PC-9 (cell line): ENCODE measurements at places on chromosomes 4 and X.
A peak's percentile ranks its signal among the peaks of the same experiment; 100 is the strongest.

- no peak for DNase-seq
These were observed 14.9 kb downstream of the ABCG2 start for GRCh38 chr4:88143504-88143903.

DNA sequence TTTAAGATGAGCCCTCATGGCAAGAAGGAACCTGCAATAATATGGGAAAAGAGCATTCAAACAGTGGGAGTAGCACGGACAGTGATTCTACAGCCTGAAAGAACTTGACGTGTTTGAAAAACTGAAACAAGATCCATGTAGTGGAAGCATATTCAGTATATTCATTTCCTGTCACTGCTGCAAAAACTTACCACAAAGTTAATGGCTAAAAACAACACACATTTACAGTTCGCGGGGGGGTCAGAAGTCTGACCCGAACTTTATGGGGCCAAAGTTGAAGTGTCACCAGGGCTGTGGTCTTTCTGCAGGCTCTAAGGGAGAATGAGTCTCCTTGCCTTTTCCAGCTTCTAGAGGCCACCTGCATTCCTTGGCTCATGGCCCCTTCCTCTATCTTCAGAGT, 52.6 kb upstream of the ARX start:
- DNase-seq = no peak

GRCh38 chr4:163191999-163192398, 25.3 kb upstream of the NAF1 start:
- no peak for DNase-seq

GRCh38 chr4:185504098-185505047, 30.9 kb downstream of the PDLIM3 start:
- no peak for DNase-seq

GRCh38 chr4:139367421-139368090, 65.3 kb upstream of the NDUFC1 start:
- no peak for DNase-seq

DNA sequence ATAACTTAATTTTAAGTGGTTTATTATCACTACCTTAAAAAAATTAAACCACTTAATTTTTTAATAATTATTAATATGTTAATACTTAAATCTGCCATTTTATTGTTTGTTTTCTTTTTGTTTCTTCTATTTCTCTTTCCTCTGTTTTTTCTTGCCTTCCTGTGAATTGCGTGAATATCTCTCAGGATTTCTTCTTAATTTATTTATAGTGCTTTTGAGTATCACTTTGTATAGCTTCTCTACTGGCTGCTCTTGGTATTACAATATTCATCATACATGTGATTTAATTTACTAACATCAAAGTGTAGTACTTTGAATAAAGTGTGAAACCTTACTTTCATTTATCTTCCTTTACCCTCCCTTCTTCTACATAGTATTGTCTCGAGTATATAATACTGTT, 349.5 kb upstream of the CPXCR1 start:
- no peak for DNase-seq

- DNase-seq = no peak
These were observed 1054.7 kb downstream of the PDHA2 start for GRCh38 chr4:96894621-96895020.

DNA sequence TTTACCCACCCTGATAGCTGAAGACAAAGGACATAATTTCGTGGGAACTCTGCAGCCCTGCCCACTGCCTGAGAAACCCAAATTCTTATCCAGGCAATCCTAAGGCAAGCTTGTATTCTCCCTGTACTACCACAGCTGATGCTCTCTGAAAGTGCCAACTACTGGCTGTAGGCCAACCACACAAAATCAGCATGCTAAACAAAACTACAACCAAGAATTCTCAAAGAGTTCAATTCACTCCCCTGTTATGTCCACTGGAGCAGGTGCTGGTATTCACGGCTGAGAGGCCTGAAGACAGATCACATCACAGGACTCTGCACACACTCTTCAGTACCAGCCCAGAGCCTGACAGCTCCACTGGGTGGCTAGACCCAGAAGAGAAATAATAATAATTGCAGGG, 375.9 kb upstream of the NDST4 start:
- no peak for DNase-seq

DNA sequence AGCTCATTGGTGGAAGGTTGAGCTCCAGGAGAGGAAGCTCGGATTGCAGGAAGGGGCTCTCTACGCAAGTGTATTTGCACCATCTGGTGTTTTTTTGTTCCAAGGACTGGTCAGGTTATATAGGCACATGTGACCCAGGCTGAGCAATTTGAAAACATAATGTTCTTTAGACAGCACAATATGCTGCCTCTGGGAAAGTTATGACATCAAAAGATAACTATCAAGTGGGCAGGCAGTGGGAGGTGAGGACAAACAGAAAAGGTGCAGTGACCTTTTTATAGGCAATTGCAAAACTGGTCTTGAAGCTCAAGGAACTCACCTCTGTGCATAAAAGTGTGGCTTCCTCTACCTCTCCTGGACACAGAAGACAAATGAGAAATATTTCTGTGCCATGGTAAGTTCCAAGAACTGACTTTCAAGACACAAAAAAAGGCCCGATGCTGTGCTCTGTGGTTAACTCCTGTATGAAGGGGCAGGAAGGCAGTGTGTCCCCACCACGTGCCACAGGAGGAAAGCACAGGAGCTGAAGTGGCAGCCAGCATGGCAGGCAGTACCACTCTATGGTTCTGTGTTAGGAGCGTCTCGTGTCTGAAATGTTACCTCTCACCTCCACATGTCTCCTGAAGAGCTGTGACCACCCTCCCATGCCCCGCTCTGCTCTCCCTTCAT, 128.6 kb downstream of the SHROOM3 start:
- peak; percentile 25 for DNase-seq

DNA sequence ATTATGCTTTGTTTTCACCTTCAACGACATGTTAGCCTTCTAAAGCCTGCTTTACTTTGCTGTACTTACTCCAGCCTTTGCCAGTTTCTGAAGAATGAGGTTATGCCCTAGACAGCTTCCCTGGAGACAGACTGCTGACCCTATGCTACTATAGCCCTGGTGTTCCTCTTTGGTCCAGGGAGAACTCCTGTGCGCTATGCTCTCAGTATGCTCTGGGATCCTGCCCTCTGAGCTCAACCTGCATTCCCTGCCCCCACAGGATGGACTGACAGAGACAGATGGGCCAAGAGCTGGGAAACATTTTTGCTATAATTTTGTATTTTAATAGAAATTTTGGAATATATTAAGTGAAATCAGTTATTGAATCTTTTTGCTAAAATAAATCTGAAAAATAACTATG, 425.9 kb downstream of the TMA16 start:
- no peak for DNase-seq

DNA sequence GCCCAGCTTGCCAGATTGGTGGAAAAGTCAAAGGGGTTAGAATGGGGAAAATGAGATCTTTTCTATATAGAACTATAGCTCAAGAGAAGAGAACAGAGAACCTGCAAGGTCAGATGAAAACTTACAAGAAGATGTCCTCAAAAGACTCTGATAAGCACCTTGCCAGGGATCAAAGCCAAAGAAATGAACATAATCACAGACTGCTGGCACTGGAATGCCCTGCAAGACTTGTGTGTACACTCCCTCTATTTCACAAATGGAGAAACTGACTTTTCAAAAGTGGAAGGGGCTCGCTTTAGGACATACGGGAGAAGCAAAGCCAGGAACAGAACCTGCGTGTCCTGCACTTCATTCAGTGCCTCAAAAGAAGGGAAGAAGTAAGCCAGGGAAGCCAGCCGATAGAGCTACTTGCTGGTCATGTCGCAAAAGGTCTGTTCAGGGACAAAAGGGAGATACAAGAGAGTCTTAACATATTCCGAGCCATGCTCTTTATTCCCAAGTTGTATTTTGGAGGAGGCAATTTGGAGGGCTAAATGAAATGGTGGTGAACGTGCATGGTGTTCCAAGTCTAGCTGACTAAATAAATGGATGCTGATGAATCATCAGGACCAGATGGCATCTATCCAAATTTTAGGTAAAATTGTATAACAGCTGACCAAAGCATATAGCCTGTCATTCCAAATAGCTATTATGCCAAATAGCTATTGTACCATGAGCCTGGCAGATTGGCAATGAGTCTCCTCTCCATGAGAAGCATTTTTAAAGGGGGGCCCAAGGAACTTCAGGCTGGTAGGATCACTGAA, 175.6 kb upstream of the GPC4 start:
- no peak for DNase-seq

DNA sequence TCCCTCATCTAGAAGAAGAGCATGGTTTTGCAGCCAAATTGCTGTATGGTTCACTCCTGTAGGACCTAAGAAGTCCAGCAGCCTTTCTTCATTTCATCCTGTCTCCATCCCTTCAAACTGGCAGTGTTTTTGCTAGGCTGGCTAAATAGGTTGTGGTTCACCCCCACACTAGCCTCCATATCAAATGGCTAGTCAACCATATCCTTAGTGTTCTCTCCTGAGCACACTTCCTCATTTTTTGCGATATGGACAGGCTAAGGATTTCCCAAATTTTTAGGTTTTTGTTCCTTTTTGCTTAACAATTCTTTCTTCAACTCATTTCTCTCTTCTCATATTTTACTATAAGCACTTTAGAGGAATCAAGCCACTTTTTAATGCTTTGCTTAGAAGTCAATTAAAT, 98.8 kb upstream of the NOCT start:
- DNase-seq = no peak

- no peak for DNase-seq
These were observed 1.4 kb downstream of the SLC16A2 start for GRCh38 chrX:74422576-74423288.

DNA sequence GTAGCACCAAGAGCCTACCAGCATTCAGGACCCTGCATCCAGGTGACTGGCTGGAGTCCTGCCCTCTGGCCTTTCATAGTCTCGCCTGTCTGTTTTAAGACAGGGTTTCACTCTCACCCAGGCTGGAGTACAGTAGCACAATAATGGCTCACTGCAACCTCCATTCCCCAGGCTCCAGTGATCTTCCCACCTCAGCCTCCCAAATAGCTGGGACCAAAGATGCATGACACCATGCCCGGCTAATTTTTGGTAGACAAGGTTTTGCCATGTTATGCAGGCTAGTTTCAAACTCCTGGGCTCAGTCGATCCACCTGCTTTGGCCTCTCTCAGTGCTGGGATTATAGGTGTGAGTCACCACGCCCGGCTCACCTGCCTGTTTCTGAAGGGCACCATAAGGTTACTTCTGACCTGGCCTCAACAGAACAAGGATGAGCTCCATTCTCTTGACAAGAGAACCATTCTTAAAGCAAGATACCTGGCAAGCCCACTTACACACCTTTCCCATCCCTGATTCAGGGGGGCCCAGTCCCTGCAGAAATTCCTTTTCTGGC, 6.7 kb downstream of the RPS4X start:
- DNase-seq = no peak

DNA sequence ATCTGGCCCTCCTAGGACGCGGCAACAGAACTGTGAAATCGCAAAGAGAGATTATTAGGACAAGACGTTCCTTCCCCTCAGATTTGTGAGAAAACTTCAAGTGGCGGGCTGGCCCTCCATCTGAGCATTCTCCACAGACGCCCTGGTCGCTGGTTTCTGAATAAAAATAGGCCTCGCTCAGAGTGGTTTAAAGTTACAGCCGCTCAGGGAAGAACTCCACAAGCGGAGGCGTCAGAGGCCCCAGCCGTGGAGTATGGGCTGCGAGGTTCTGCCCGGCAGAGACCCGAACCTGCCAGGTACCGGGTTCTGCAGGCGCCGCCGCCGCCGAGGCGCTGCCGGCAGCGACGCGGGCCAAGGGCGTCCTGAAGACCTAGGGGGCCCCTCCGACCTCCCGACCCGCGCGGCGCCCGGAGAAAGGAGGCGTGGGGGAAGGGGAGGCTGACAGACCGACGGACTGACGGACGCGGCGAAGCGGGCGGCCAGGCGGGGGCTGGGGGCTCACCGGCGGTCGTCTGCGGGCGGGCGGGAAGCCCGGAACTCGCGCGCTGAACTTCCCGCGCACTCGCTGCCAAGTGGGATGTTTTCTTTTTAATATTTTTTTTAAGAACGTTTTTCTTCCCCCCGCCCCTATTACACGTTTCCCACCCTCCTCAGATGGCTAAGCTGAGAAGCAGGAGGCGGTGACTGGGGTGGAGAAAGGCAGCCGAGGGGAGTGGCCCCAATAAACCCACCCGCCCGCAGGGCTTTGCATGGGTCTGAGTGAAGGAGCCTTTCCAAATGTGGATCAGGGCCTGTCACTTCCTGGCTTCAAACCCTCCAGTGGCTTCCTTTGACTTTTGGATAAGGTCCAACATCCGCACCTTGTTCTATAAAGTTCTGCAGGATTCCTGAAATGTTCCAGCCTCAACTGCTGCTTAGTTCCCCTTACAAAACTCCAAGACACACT, at the start of gene PABPC4L:
TSS of gene PABPC4L (minus strand) at position 574 of the 946 bp plus-strand sequence. CDS start 770 bp downstream, outside the sequence.
- DNase-seq = peak; percentile 56

GRCh38 chr4:145289403-145290076, 109.2 kb upstream of the OTUD4 start:
- DNase-seq = no peak

DNA sequence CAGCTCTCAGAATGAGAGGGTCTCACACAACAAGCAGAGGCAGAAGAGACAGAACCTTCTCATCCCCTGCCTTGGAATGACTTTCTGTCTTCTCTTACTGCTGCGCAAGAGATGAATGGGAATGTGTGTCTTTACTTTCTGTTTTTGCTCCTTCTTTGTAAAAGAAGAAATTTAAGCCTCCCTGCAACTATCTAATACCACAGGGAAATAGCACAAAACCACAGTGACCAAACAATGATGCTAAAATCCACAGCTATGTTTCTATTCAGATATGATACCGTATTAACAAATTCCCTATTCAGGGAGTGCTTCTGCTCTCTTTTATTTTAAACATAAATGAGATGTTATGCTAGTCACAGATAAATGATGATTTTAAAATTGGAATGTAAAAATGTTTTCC, 173.8 kb upstream of the RAI2 start:
- DNase-seq = no peak

DNA sequence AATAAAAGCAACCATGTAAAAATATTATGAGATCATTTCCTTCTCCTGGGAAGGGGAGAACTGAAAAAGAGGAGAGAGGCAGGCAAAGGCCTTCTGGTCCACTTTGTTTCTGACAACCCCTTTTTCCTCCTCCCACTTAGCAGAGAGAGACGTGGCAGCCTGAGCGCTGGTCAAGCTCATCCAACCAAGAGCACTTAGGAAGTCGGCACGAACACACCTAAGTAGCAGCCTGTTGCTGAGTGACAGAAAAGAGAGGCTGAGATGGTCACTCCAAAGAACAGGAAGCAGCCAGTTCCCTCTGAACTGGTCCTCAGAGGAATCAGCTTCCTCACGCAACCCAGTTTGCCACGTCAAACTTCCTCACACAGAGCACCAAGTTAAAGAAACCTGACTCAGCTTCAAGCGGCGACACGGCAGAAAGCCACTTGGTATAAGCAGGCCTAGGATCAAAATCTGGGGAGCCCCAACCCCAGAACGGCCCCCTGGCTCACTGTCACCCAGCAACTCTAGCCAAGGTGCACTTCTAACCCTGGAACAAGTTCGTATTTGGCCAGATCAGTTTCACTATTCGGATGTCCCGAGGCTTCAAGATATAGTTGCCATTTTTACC, 861 bp downstream of the SEC24D start:
- DNase-seq = peak; percentile 29

DNA sequence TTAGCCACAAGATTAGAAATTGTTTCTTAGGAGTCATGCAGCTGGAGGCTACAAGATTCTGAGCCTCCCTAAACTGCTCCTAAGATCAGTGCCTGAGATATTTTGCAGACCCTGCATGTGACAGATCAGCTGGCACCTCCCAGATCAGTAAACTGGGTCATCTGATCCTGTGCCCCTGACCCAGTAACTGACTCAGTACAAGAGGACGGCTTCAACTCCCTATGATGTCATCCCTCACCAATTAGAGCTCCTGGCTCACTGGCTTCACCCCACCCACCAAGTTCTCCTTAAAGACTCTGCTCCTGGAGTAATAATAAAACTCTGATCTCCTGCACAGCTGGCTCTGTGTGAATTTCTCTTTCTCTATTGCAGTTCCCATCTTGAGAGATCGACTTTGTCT, 45.4 kb upstream of the PNPLA4 start:
- DNase-seq = no peak

- DNase-seq = no peak
These were observed 666.1 kb upstream of the BOD1L1 start for GRCh38 chr4:14293582-14293981.
